ENCODE measurements at places on chromosomes 13 and 19.

DNA sequence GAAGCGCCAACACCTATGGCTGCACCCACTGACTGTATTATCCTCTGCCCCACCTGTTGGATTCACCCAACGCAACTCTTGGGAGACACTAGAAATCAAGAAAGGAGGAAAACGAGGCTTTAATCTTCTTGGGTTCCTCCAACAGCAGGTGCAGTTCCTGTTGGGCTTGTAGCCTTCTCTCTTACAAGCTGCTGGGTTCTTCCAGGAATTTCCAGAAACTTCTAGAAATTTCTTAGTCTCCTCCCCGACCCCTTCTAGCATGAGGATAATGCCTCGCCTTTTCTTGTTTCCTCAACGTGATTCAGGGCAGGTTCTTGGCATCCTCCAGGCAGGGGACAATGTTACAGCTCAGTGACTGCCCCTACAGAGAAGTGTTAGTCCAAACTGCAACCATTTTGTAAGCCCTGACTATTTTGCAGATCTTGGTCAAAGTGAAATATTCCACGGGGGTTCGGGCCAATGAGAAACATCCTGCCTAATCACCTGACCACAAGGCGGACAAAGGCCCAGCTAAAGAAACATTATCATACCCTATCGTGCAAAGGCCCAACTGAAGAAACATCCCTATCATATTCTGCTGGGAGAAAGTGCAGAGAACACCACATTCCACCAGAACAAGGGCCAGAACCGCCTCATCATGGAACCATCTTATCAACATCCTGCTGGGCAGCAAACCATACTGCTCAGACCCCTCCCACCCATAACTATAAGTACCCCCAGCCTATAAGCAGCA, 614 bp upstream of the PNMA8A start:
- no peak for DNase-seq

- DNase-seq: no peak
Measured at GRCh38 chr19:18431351-18432197, 6.4 kb downstream of the ISYNA1 start.

DNA sequence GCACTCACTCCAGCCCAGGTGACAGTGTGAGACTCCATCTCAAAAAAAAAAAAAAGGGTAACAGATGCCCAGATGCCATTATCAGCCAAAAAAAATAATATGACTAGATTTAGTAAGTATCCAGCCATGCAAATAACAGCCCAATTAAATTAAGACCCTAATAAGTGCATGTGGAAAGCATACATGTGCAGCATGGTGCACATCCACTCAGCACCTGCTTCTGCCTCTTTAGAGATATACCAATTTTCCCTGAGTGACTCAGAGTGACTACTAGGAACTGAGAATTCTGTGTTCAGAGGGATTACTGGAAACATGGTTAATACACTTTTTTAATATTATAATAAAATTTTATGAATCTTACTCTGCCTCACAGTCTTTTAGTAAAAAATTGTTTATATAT, 29.8 kb upstream of the ZNF675 start:
- no peak for DNase-seq

- DNase-seq: no peak
Measured at GRCh38 chr13:99320693-99321481, 13.7 kb upstream of the GPR183 start.

GRCh38 chr13:30529085-30529834, 63.5 kb upstream of the HMGB1 start:
- no peak for DNase-seq

DNA sequence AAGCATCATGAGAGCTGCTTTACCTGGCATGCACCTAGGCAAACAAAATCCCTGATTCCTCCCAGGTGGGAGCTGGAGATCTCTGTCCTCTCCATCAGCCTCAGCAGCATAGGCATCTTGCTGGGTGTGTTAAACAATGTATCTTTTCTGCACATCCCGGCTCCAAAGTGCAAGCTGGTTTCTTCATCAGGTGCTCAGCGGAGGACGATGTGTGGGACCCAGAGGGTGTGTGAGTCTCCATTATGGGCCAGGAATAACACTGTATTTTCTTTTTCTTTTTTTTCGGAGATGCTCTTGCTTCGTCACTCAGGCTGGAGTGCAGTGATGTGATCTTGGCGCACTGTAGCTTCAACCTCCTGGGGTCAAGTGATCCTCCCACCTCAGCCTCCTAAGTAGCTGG, 9.9 kb downstream of the CNFN start:
- no peak for DNase-seq

- no peak for DNase-seq
Measured at GRCh38 chr19:17337675-17338432, 501 bp downstream of the GTPBP3 start.

DNA sequence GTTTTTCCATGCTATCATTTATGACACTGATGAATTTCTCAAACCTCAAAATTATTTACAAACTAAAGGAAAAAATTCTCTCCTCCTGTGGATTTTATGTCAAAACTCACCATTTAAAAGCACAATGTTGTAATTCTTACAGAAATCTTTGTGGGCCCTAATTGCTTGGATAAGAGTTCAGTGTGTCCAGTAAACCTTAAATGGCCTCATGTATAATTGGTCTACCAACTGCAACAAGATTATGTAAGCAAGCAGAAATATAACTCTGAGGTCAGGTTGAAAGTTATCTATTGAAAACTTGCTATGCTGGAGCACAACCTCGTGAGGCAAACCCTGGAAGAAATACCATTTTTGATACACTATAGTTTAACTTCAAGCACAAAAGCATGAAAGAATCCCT, 22.0 kb downstream of the VWA8 start:
- DNase-seq: no peak

DNA sequence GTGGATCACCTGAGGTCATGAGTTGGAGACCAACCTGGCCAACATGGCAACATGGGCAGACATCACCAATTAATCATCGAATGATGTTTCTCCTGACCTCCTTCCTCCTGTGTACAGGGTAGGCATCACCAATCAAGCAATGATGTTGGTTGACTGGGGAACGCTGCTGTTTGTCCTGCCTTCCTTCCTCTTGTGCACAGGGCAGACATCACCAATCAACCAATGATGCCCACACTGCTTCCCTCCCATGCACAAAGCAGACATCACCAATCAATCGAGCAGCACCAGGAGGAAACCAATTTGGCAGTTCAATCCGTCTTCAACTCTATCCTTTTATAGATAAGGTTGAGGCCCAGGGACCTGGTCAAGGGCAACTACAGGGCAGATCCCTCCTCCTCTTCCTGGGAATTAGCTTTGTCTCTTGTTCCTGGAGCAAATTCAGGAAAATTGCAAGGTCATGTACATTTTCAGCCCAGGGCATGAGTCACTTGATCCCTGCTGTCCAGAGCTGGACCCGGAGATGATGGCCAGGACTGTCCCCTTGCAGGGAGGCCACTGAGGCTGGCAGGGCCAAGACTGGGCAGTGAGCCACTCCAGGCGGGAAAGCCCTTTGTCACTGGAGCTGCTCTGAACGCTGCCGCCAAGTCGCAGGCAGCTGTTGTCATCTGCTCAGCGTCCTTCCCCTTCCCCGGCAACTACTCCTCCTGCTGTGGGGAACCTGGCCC, 5.3 kb upstream of the CSNK1G2 start:
- DNase-seq: no peak

DNA sequence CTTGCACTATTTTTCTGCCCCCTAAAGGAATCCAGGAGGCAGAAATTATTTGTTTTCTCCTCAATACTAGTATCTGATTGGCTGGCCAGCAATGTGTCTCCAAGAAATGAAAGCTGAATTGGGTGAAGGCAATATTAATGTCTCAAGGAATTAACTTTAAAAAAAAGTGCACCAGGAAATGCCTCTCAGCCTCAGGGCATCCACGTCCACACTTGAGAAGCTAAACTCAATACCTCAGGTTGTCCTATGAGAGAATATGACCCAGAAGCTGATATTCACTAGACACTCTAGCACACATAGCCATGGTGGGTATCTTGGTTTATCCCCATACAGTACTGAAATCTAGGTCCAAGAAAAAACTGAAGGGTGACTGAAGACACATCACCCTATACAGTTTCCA, 2.1 kb downstream of the ZNF91 start:
- DNase-seq: no peak

- DNase-seq: no peak
Measured at GRCh38 chr13:28326056-28326455, 168.9 kb downstream of the FLT1 start.

- DNase-seq: no peak
Measured at GRCh38 chr19:32649751-32650150, 25.2 kb downstream of the ANKRD27 start.

DNA sequence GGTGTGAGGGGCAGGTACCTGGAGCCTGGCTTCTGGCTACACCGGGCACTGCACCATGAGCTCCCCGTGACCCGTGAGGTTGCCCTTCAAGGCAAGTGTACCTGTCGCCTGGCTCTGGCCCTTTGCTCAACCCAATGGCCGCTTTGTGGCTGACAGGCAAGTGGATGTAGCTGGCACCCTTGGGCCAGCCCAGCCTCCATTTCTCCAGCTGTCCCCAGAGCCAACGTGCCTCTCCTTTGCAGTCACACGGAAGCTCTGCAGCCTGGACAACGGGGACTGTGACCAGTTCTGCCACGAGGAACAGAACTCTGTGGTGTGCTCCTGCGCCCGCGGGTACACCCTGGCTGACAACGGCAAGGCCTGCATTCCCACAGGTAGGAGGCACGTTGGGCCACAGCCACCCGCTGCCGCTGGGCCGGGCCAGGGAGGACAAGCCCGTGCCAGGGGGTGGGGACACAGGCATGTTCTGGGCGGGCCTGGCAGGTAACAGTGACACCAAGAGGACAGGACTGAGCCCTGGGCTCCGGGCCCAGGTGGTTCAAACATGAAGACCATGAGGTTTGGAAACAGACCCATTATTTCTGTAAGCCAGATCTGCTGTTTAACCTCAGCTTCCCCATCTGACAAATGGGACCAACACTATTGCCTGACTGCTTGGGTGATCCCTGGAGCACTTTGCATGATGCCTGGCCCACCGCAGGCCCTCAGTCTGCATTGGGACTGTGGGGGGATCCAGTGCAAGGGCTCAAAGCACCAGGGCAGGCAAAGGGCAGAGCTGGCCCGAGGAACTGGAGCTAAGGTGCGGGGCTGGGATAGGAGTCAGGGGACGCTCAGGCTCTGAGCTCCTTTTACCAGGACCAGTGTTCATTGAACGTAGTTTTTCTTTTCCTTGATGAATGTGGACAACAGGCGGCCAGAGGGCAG, 17.5 kb upstream of the PROZ start:
- no peak for DNase-seq

- no peak for DNase-seq
Measured at GRCh38 chr13:109000207-109000606, 370.8 kb downstream of the MYO16 start.

- no peak for DNase-seq
Measured at GRCh38 chr19:52200044-52200443, 10.2 kb downstream of the PPP2R1A start.

All from stimulated activated CD8-positive, alpha-beta memory T cell treated with anti-CD3 and anti-CD28 coated beads, Interleukin-2, amount 100 ng/mL, for 1 hour (primary cell).